ENCODE measurements at places on chromosomes 16 and 17.

GRCh38 chr17:62573480-62574117, 53.9 kb upstream of the MRC2 start:
- no peak for DNase-seq

GRCh38 chr17:28216528-28216927, 102.5 kb upstream of the TMEM97 start:
- peak; percentile 61 for DNase-seq

DNA sequence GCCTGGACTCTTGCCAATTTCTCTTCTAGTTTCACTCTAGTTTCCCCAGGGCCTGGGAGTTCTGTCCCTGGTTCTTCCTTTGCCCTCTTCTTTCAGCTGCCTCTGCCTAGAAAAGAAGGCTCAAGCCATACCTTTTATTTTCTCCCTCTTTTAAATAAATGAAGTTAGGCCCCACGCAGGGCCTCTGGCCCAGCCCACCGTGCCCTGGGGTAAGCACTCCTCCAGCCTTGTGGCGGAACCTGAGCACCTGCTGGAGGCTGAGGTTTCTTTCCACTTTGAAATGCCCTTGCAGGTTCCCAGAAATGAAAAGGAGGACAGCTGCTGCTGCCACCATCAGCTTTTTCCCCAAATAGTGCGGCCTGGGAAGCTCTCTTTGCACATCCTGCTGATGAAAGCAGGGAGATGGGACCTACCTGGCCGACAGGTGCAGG, 139.4 kb downstream of the CCDC182 start:
- no peak for DNase-seq

DNA sequence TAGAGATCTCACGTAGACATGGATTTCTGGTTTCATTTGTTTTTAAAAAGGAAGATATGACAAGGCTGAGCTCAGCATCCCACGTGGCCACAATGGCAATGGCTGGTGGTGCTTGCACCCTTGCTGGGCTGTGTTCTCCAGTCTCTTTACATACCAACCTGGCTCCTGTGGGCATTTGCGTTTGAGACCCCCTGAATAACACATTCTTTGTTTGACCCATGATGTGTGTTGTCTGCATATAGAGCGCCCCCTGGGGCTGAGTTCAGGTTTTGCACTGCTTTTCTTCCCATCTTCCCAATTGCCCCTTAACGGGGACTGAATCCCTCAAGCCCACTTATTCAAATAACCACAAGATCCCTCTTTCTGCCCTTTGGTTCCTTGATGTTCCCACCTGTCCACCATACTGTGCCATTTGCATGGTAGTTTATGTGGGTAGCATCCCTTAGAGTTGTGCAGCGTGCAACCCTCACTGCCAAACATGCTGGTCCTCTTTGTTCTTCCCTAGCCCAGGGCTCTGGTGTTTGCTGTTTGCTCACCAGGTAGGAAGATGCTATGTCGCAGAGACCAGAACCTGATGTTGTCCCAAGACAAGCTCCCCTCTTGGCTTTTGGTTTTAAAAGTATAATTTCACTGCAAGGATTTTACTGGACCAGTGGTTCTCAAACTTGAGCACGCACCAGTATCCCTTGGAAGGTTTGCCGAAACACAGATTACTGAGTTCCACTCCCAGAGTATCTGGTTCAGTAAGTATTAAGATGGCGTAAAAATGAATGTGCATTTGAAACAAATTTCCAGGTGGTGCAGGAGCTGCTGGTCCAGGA, 38.5 kb upstream of the NKD1 start:
- peak; percentile 36 for DNase-seq

DNA sequence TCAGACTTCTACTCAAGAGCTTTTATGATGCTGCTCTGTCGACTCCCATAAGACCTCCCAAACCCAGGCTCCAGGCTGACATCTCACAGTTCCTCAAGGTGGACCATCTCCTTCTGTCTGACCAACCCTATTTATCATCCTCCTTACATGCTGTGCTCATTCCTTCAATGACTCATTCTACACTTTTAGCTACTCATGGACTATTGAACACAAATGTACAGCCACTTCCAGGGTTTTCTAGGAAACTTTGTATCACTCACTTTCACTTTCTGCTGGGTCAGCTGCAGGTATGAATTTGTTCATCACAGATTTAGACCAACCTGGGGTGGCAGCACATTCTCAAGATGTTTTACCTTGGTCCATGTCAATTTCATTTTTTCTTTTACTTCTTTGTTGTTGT, 162.4 kb upstream of the FAM20A start:
- DNase-seq, result no peak

GRCh38 chr17:45149669-45150664, 1.7 kb downstream of the HEXIM1 start:
- peak; percentile 67 for DNase-seq

DNA sequence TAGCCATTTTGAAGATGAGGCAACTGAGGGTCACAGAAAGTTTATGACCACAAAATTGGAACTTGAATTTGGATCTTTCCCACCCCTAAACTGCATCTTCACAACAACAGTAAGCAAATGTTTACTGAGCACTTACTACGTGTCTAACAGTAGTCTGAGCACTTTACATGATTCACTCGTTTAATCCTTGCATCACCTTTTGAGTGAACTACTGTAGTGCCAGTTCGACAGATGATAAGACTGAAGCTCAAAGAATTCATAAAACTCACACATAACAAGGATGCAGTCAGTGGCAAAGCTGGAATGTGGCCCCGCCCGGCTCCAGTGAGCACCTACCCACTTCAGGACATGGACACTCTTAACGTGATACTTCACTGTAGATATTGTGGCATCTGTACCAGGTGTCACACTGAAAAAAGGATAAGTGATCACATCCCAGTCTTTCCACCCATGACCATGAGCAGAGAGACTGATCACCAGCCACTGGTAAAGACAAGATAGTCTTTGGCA, 36.0 kb upstream of the HLF start:
- no peak for DNase-seq

DNA sequence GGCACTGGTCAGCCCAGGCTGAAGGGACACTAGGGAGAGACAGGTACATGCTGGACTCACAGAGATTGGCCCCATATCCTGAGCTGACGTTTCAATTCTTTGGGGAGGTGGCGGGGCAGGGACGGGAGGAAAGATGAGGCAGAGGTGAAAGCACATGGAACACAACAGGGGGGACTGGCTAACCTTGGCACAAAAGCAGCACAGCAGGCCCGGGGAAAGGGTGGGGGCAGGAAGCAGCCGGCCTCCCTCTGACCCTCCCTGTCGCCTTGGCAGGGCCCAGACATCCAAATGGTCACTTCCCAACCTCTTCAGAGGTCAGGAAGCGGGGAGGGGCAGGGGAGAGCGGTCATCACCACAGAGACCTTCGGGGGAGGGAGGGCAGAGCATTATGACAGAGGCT, 6.6 kb downstream of the VAT1 start:
- no peak for DNase-seq

GRCh38 chr17:2808367-2809335, 12.4 kb downstream of the RAP1GAP2 start:
- DNase-seq, result no peak

GRCh38 chr17:45248132-45248957, 13.5 kb downstream of the SPATA32 start:
- peak; percentile 74 for DNase-seq

DNA sequence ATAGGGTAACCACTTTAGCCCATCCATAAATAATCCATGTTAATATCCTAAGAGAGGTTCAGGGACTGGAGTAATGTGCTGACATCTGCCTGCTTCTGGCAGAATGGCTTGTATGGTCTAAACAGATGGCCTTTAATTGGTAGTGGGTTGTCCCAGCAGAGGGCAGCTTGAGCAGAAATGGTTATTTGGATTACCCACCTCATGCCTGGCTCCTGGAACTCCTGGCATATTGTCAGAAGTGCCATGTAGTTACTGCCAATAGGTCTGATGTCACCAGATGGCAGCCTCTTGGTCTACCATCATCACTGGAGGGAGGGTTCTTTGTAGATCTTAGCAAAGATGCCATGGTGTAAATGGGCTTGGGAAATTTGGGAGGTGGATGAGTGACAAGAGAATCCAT, 157.5 kb upstream of the SOX9 start:
- DNase-seq, result no peak

DNA sequence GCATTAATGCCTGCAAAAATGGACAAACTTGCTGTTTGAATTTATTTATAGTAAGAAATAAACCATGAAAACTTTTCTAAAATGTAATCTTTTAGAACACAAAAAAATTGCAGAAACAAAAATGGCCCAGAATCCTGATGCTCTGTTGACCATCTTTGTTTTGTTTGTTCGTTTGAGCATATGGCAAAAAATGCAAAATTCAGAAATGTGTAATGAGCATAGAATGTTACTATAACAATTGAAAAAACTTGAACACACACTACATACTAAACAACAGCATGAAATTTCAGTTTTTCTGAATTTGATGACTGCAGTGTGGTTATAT, 1.1 kb upstream of the KPNA2 start:
- no peak for DNase-seq

DNA sequence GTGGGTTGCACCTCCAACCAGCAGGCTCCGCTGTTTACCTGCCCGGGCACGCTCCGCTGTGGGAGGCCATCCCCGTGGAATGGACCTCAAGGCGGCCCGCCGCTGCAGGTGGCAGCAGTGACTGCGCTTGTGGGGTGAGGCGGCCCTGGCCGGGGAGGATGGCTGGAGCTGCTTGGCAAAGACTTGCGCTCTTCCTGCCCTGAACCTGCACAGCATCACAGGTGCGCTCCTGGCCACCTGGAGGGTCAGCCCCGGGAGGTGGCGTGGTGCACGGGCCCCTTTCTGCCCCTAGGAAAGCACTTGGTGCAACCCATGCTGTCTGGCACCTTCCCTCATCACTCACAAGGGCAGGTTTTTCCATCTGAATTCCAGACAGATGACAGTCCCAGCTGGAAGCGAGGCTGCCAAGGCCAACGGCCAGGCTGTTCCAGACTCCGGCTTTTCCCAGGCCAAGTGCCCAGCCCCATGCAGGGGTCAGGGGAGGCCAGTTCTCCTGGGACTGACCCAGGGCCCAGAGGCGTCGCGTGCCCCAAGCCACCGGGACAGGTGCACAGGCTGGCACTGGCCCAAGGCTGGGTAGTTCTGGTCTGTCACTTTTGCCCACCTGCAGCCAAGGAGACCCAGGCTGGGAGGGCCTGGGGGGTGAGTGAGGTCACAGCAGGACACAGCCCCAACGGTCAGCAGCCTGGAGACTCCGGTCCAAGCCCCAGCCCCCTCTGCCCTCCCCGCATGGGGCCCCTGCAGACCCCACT, 13.3 kb downstream of the UTS2R start:
- no peak for DNase-seq

Data from hematopoietic multipotent progenitor cell treated with erythropoietin and hydrocortisone succinate and interleukin-3 and kit ligand, for 6 days (in vitro differentiated cells).